ENCODE measurements at places on chromosomes 12 and 14.

DNA sequence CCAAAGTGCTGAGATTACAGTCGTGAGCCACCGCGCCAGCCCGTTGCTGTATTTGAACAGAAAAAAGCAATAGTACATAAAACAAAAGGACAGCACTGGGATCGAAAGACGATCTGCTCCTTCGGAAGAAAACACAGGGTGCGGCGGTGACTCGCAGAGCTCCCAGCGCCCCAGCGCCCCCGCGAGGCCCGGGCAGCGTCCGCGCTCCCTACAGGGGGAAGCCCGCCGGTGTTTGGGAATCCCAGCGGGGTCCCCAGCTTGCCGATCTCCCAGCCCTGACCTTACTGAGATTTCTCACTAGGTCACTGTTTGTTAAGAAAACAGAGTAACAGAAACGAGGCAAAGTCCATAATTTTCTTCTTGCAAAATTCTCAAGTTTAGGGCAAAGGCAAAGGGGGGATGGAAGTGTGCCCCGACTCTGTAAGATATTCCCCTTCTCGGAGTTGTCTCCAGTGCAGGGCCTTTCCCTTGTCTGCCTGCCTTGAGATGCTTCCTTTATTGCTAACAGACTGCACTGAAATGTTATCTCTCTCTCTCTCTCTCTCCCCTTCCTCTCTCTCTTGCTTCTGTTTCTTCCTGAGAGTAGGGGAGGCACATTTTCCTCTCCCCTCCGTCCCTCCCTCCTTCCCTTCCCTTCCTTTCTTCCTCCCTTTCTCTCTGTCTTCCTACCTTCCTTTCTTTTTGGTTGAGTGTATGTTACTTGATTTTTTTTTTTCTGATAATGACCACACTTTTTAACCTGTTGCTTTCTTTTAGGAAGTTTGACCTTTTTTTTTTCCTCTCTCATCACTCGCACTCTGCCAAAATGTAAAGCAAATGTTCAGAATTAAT, 91.9 kb downstream of the TMEM30B start:
- peak; percentile 93 for DNase-seq

DNA sequence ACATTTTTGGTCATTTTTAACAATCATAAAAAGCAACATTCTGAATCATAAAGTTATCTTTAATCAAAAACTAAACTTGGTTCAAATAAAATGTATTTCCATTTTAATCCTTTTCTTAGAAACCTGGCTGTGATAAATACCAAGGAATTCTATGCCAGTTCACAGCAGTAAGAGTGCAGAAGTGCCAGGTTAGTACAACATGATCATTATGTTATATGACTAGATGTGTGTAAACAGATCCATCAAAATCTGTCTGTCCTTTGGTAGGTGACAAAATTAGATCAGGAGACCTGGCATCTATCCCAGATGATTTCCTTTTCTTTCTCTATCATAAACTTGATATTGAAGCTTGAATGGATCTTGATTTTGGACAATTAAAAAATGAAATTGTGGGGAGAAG, 200.6 kb upstream of the STXBP6 start:
- DNase-seq, result peak; percentile 7

GRCh38 chr12:87274594-87275245, 754.5 kb downstream of the C12orf50 start:
- DNase-seq, result peak; percentile 60

DNA sequence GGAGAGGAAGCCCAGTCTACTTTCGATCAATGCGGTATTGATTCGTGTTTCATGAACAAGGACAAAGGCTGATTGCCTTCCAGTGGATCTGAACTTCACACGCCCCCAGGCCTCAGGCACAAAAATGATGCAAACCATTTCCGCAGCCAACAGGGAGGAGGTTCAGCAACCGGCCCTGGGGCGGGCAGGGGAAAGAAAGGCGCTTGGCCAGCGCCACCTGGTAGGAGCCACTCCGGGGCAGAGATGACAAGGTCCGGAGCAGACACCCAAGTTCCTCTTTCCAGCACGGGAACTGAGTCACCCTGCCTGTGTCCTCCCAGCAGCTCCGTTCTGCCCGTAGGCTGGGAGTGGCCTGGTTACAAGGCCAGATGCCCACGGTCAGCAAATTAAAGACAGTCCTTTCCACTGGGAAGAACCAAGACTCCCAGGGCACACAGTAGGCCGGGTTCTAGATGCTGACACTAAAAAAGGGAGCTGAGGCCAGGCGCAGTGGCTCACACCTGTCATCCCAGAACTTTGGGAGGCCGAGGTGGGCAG, 136.3 kb downstream of the SCARB1 start:
- DNase-seq, result no peak

- DNase-seq, result no peak
These were observed 84.0 kb downstream of the CATSPERB start for GRCh38 chr14:91647856-91648255.

GRCh38 chr14:56122301-56122700, 4.1 kb downstream of the PELI2 start:
- peak; percentile 30 for DNase-seq

GRCh38 chr12:54891717-54892478, 37.6 kb downstream of the MUCL1 start:
- peak; percentile 99 for DNase-seq

GRCh38 chr12:113097716-113098440, 37.7 kb downstream of the RASAL1 start:
- peak; percentile 88 for DNase-seq

Measured in NCI-H69 (cell line).